Stimulated activated naive CD4-positive, alpha-beta T cell treated with Interleukin-2 at 50 U/mL for 16 hours (primary cell): ENCODE measurements at places on chromosomes 6 and 20.

- DNase-seq, result no peak
These were observed 330.7 kb downstream of the COL12A1 start for GRCh38 chr6:74875193-74875592.

DNA sequence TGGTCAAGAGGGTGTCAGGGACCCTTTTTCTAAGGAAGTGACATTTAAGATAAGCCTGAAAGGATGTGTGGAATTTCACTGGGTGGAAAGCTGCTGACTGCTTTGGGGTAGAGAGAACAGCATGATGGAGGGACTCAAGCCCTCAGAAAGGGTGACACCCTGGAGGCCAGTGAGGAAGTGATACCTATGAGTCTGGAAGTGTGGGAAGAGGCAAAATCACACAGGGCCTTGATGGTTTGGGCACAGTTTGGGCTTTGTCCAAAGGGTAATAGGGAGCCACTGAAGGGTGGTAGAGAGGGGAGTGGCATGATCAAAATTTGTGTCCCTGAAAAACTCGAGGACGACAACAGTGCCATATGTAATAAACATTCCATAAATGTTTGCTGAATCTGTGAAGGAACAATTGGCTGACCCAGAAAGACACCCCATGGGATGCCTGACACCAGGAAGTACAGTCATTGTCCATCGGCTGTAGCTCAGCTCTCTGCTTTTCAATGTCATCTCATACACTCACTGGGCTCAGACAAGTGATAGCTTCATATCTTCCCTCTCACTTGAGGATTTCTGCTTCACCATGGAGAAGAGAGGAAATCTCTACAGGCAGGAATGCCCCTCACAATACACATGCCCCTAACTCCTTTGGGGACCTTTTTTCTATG is 21.3 kb downstream of the CASS4 start:
- DNase-seq, result no peak

GRCh38 chr6:117795234-117795633 is 111.8 kb upstream of the SLC35F1 start:
- DNase-seq, result no peak

DNA sequence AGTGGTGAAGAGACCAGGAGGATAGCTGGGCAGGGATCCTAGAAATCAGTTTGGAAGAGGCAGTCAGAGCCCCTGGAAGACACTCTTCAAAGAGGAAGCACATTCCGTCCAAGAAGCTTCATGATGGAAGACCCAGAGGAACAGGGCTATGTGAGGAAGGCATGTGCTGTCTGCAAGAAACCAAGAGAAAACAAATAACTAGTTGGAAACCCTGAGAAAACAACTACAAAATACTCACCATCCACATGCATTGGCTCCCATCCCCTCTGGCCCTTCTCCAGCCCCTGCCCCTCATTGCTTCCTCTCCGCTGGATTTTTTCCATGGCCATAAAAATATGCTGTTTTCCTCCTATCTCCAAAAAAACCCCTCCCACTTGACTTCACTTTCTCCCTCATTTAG is 40.9 kb upstream of the SMOC2 start:
- no peak for DNase-seq

DNA sequence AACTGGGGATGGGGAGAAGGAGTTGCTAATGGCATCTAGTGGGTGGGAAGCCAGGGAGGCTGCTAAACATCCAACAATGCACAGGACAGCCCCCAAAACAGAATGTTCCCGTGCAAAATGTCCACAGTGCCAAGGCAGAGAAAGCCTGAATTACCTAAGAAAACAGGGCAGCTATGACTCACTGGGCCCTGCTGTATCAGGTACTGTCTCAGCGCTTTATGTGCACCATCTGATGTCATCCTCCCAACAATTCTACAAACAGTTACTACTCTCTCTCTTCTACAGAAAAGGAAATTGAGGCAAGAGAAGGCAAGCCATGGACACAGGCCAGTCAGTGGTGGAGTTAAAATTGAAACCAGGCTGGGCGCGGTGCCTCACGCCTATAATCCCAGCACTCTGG is 3.1 kb downstream of the YTHDF1 start:
- DNase-seq, result no peak

GRCh38 chr6:63859528-63859927 is 223.9 kb downstream of the PHF3 start:
- no peak for DNase-seq

GRCh38 chr6:166809721-166810120 is 146.6 kb downstream of the RNASET2 start:
- no peak for DNase-seq

- DNase-seq, result no peak
These were observed 90.4 kb upstream of the TMEM30A start for GRCh38 chr6:75374961-75375400.

DNA sequence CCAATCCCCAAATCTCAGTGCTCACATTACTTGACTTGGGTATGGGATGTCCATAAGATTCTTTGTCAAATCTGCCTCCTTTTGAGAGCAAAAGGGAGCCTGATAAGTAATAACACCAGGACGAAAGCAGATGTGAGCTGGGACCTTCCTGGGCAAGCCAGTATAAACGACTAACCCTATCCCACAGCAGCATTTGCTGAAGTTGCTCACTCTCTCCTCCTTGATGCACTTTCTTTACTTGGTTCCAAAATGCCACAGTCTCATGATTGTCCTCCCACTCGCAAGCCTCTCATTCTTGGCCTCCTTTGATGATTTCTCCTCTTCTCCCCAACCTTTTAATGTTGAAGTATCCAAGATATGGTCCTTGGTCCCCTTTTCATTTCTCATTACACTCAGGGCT is 44.7 kb upstream of the TAGAP start:
- no peak for DNase-seq

DNA sequence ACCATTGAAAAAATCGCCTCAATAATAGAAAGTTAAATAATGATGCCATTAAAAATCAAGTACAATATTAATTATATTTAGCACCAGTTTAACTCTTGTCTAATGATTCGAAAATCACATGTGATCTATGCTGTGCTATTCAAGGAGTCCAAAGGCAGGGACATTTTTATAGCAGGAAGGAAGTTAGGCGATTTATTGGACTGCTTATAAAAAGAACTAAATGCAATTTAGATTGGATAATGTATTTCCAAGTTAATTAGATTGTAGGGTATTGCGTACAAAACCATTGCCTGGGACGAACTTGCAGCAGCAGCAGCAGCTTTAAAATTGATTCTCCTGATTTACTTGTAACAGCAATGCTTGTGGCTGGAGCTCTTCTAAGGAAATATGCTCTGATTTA is 87.4 kb upstream of the TMEM181 start:
- DNase-seq, result no peak

- no peak for DNase-seq
These were observed 1.7 kb downstream of the FAM184A start for GRCh38 chr6:119076576-119077390.

DNA sequence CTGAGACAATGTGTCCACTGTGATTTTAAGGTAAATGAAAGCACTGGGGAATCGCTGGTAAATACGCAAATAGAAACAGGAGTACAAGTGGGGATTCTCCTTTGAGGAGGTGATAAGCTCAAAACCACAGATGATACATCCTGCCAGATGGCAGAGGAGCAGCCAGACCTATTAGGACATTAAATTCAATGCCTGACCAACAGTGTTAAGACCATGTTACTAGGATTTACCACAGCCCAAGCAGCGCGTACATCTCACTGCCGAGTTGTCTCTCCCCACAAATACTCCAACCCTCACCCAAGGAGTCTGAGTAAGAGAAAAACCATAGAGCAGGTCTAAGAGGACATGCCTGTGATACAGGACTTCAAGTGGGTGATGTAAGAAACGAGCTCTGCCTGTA is 68.9 kb upstream of the TULP1 start:
- DNase-seq, result no peak

- no peak for DNase-seq
These were observed 143.2 kb upstream of the ZNF217 start for GRCh38 chr20:53736757-53737395.

DNA sequence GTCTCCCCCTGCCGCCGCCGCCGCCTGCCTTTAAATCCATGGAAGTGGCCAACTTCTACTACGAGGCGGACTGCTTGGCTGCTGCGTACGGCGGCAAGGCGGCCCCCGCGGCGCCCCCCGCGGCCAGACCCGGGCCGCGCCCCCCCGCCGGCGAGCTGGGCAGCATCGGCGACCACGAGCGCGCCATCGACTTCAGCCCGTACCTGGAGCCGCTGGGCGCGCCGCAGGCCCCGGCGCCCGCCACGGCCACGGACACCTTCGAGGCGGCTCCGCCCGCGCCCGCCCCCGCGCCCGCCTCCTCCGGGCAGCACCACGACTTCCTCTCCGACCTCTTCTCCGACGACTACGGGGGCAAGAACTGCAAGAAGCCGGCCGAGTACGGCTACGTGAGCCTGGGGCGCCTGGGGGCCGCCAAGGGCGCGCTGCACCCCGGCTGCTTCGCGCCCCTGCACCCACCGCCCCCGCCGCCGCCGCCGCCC is 474 bp downstream of the CEBPB start:
- peak; percentile 66 for DNase-seq

DNA sequence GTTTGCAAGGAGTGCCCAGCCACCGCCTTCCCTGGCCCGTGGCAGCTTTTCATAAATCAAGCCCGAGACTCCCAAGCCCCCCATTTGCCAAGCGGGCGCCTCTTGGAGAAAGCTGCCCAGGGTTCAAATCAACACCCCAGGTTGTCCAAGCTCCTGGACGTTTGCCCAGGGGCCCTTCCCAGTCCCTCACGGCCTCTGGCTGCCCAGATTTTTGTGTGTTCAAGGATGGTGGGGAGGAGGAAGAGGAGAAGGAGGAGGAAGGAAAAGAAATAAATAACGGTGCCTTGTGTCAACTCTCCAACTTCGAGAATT is 20.6 kb upstream of the NFATC2 start:
- DNase-seq, result no peak

GRCh38 chr6:115984809-115985208 is 75.9 kb downstream of the FRK start:
- no peak for DNase-seq

DNA sequence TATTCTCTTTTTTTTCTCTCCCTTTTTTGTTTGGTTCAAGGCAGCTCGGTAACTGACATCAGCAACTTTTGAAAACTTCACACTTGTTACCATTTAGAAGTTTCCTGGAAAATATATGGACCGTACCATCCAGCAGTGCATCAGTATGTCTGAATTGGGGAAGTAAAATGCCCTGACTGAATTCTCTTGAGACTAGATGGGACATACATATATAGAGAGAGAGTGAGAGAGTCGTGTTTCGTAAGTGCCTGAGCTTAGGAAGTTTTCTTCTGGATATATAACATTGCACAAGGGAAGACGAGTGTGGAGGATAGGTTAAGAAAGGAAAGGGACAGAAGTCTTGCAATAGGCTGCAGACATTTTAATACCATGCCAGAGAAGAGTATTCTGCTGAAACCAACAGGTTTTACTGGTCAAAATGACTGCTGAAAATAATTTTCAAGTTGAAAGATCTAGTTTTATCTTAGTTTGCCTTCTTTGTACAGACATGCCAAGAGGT is 10.6 kb downstream of the HEY2 start:
- no peak for DNase-seq

- no peak for DNase-seq
These were observed 216.8 kb upstream of the SGK1 start for GRCh38 chr6:134534708-134535149.

- no peak for DNase-seq
These were observed 13.7 kb upstream of the TRIB3 start for GRCh38 chr20:366719-367485.

DNA sequence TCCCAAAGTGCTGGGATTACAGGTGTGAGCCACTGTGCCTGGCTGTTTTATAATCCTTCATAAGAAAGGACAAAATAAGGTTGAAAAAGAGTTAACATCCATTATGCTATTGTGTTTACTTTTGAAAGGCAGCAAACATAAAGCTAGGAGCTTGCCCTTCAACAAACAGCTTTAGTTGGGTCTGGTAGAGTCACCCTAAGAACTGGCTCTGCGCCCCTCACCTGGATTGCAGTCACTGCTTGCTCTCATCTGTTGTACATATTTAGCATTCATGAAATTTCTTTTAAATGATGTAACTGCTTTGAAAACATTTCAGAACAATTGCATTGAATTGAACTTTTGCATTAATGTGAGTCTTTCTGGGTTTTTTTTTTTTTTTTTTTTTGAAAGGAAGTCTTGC is 38.9 kb downstream of the JARID2 start:
- DNase-seq, result no peak

DNA sequence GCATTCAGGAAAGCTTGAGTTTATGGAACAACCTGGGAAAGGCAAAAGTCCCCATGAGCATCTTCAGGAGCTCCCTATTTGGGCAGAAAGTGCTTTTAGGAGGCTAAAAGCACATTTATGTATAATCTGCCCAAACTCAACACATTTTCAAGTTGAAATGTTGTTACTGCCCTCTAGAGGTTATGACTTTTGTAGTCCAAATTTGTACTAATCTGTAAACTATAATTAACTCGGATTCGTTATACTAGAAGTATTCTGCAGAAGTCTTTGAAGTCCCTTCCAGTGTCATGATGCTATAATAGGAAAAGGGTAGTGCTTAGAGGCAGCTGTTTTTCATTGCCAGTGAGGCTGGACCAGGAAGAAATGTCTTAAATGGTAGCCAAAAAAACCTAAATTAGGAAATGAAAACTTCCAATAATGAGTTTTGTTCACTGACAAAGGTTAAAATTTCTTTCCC is 44.8 kb upstream of the EMILIN3 start:
- DNase-seq, result no peak

DNA sequence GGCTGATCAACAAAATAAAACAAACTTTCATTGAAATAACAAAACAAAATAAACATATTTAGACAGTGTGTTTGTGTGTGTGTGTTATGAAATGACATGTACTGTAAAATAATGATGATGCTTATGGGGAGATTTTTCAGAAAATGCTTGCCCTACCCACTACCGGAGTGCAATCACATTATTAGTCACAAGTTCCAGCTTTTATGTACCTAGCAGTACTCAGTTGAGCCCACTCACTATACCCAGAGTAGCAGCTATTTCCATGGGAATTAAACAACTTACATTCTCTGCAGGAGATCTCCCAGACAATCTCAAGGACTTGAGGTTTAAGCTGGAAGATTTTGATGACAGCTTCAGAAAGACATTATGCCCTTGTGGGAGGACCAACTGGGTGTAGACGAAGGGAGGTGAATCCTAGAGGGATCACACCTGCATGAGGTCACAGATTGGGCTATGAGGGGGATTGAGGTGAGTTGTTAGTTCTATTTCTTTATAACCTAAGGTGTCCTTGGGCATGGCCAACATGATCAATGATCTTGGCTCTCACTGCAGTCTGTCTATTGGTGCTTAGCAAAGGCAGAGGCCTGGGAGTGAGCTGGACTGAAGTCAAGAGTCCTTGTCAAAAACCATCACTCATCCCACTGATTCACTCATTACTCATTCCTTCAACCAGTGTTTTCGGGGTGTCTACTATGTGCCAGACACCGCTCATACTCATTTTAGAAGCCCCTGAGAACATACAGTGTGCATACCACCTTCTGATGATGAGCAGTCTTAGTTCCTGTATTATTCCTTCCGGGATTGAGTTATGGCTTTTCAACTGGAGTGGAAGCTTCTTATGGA is 6.7 kb upstream of the CLIC5 start:
- DNase-seq, result no peak

DNA sequence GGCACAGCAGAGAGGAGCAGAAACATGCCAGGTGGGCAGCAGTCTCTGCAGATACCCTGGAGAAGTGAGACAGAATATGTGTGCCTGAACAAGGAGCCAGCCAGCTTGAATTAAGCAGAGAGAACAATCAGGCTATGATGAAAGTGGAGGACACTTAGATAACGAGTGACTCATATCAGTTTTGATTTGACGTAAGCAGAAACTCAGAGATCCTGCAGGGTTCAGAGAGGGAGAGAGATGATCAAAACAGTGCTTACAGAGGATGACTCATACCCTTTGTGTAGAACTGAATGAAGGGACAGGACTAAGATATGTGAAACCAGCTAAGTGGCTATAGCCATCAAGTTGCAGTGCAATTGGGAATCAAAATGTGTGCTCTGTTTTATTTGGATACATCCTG is 300.7 kb downstream of the TENT5A start:
- no peak for DNase-seq
